IPS-NIHi11 (cell line): ENCODE measurements at places on chromosomes 4 and X.

DNA sequence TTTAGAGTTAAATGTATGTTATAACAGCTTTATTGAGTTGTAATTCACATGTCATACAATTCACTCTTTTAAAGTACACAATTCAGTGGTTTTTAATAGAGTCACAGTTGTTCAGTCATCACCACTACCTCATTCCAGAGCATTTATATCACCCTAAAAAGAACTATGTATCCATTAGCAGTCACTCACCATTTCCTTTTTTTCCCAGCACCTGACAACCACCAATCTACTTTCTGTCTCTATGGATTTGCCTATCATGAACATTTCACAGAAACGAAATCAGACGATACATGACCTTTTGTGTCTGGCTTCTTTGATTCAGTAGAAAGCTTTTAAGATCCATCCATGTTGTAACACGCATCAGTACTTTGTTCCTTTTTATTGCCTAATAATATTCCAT, 52.9 kb upstream of the FRAS1 start:
- no peak for DNase-seq

DNA sequence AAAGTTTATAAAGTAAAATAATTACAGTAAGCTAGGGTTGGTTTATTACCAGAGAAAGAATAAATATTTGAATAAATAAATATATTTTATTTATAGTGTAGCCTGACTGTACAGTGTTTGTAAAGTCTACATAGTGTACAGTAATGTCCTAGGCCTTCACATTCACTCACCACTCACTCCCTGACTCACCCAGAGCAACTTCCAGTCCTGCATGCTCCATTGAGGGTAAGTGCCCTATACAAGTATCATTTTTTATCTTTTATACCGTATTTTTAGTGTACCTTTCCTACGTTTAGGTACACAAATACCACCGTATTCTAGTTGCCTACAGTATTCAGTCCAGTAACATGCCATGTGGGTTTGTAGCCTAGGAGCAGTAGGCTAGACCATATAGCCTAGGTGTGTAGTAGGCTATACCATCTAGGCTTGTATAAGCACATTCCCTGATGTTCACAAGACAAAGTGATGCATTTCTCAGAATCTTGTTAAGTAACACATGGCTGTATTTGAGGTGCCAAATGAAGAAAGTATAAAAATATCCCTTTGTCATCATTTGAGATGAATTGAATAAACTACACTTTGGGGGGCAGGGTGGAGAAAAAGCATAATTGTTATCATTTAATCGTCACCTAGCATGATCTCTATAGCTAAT, 14.7 kb upstream of the KLHL8 start:
- DNase-seq = no peak

DNA sequence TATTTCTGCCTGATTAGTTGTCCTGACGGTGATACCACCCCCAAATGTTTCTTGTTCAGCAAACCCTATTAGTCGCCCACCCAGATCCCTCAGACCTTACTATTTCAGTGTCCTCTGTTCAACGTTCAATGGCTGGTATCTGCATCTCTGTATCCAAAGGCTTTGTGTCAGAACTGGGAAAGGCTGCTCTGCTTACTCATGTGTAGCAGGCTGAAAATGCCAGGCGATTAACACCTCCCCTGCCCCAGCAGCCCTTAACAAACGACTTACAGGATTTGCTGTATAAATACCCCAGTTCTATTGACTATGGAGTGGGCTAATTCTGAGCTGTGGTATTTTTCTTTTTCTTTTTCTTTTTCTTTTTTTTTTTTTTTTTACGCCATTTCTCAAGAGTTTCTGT, 415.0 kb downstream of the ZNF674 start:
- DNase-seq = no peak

DNA sequence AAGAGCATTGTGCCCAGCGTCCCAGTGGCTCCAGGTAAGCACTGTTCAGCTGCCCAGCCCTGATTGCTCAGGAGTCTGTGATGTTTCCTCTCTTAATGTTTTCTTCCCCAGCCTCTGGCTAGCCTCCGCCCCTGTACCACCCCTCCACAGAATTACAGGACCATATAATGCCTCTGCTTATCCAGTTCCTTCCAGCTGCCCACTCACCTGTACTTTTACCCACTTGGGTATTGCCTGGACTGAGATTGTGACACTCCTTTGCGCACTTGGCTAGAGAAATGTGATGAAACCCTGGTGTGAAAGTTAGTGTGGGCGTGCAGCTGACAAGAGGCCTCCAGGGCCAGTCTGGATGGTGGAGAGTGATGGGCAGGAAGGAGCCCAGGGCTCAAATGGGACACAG, at the start of gene AWAT2:
Gene AWAT2 (minus strand): TSS at position 14 of the 400 bp plus-strand sequence. CDS start 6 bp downstream, at position 8.
- DNase-seq = no peak

GRCh38 chrX:39972340-39972739, 125.4 kb downstream of the BCOR start:
- DNase-seq = no peak

DNA sequence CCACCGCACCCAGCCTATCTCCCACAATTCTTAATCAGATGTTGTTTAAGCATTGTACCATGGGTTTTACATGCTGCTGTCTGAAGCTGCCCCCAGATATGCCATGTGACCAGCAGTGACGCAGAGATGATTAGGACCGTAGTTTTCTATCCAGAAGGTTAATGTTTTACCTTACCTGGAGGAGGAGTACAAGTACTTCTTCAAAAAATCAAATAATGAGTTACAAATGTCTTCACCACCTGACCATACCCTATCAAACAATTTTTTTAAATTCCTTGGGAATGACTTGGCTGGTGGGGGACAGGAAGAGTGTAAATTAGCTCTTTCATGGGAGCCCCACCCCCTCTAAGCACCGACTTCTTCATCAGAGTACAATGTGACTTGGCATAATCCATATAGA, 16.2 kb upstream of the SGMS2 start:
- DNase-seq = no peak

GRCh38 chr4:54169176-54169575, 59.9 kb upstream of the PDGFRA start:
- DNase-seq = no peak

- DNase-seq = no peak
Measured at GRCh38 chr4:188714501-188714900, 575.3 kb downstream of the TRIML1 start.

DNA sequence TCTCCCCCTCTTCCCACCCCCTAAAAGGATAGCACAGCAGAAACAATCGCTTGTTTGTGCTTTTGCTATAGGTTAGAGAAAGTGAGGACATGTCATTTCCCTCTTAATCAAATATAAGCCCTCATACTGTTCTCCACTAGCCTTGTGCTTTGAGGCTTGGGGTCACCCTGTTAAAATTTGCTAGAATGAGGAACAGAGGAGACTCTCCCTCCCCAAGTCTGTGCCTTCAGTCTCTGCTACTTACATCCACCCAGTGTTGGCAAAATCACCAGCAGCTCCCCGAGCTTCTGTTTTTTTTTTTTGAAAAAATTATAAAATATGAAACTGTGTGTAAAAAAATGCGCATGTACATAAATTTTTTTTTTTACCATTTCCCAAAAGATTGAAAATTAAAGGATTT, 19.3 kb downstream of the KLF3 start:
- no peak for DNase-seq

GRCh38 chr4:182807346-182807745, 109.8 kb downstream of the DCTD start:
- DNase-seq = no peak

- no peak for DNase-seq
Measured at GRCh38 chrX:133495464-133496391, 80.4 kb upstream of the GPC4 start.

GRCh38 chr4:112266823-112267222, 18.9 kb downstream of the TIFA start:
- DNase-seq = no peak

DNA sequence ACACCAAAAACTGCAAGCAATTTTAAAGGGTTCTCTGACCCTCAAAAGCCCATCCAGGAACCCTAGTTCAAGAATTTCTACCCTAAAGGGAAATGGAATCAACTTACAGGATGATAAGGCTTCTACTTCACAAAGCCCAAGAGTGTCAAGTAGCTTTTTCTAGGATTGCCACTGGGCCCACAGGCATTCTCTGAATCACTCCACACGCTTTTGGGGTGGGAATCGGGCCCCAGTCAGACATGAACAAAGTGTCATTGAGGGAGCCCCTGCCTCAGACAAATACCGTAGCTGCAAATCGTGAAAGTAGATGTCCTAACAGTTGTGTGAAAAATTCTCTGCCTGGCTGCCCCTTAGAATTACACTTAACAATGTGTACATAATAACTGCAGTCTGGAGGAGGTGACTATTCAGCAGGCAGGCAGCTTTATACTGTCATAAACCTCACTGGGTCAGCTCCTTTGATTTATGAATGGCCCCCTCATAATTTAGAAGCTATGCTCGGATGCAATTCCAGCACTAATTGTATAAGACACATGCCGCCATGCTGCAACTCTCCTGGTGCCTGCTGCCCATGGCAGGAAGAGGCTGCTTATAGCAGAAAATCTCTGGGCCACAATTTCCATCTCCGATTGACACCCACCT, 36.7 kb downstream of the CHRDL1 start:
- DNase-seq = no peak

- DNase-seq = peak; percentile 53
Measured at GRCh38 chr4:186669159-186669731, 54.4 kb downstream of the FAT1 start.

DNA sequence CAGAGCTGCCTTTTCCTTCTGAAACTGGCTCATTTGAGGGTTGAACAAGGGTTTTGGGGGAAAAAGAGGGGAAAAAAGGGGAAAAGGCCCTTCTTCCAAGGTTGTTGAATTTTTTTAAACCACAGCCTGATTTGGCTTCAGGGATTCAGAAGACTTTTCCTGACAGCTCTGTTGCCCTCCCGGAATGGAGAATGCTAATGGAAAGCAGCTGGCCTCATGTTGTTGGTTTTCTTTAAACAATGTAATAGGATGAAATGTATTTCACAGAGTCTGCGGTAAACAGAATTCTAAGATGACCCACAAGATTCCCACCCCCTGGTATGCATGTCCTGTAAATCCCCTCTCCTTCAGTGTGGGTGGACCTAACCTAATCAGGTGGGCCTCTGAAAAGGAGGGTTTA, 3.3 kb upstream of the KIAA1210 start:
- DNase-seq = no peak

DNA sequence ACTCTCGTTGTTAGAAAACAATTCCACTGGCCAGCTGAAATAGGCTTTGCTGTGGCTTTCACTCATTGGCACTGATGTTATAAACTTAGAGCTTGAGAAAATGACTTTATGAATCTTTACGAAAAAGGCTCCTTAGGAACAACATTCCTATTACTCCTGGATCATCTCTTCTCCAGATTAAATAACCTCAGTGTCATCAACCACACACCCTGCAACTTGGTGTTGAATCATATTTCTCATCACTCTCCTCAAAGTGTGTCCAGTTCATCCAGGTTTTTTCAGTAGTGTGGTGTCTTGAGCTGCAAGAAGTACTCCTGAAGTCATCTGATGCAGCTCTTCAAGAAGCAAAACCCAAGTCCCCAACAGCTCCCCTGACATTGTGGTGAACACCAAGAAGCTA, 28.1 kb upstream of the ANOS1 start:
- DNase-seq = no peak

GRCh38 chr4:80189956-80190677, 7.2 kb upstream of the PRDM8 start:
- DNase-seq = peak; percentile 33

DNA sequence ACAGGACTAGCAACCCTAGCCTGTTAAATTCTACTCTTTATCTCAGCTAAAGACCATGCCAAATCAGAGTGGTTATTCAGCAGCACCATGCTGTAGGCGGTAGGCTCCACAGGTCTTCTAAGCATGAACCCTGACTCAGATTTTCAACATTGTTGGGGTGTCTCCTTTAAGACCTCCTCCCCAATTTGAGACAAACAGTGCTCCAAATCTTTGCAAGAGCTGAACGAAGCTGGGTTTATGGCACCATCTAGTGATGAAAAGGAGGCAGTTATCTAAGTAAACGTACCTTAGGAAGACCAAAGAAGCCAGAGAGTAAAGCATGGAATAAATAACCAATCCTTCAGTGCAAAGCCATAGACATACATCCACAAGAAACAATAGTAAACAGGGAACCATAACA, 334.5 kb upstream of the SLC7A11 start:
- DNase-seq = peak; percentile 33
